ENCODE measurements at places on chromosomes 6 and 20.

DNA sequence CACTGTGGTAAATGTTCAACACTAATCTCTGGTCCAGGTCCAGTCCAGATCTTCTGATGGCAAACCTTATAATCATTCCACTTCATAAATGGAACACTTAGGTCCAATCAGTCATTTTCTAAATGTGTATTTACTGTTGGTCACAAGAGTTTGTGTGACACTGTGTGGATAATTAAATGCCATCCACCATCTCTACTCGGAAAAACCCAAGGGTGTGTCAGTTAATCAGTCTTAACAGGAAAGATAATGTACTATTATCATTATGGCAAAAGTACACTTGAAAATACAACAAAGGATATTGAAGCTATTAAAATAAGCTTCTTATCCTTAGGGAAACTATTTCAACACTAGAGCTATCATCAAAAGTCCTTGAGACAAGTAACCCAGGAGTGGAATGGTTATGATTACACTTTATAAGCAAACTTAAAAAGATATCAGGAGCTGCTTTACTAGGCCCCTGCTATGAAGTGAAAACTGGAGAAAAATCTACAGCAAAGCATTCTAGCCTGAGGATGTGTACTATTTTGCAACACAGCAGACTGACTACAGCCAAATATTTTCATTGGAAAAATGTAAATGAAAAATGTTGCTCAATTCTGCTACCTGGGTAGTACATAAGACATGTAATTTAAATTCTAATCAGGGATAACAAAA is 227.9 kb downstream of the LAMA2 start:
- H3K4me3 ChIP-seq = no peak overlapping the region
- DNase-seq = peak; percentile 67
- peaks cover 4% of the 10 kb centered on the region for H3K4me1 ChIP-seq
- H3K27ac ChIP-seq = no peak overlapping the region
- H3K27me3 ChIP-seq = no peaks in the 10 kb centered on the region

DNA sequence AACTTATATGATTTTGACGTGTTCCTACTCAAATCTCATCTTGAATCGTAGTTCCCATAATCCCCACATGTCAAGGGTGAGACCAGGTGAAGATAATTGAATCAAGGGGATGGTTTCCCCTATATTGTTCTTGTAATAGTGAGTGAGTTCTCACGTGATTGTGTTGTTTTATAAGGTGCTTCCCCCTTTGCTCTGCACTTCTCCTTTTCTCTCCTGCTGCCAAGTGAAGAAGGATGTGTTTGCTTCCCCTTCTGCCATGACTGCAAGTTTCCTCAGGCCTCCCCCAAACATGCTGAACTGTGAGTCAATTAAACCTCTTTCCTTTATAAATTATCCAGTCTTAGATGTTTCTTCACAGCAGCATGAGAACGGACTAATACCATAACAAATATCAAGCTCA is 83.2 kb downstream of the MANEA start:
- H3K27me3 ChIP-seq = no peaks in the 10 kb centered on the region
- no peaks in the 10 kb centered on the region for H3K36me3 ChIP-seq
- H3K27ac ChIP-seq = no peak overlapping the region
- H3K4me1 ChIP-seq = no peaks in the 10 kb centered on the region
- no peak overlapping the region for H3K4me3 ChIP-seq
- DNase-seq = no peak

DNA sequence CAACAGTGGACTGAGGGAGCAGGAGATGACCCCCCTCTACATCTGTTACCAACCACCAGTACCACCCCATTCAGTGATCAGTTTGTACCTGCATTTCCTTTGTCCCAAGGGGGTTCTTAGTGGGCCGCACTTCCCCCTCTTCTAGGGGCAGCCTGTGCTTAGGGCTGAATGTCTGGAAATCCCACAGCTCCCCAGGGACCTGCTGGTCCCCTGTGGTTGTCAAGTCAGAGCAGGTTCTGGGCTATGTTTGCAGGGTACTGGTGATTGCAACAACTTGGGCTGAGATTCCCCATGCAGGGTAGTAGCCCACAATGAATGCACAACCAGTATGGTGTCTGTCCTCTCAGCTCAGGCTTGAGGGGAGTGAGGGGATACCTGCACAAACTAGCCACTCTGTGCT is 39.7 kb upstream of the COL10A1 start:
- H3K27ac ChIP-seq = no peak overlapping the region
- peaks cover 7% of the 10 kb centered on the region for H3K36me3 ChIP-seq
- no peak for DNase-seq
- no peak overlapping the region for H3K4me3 ChIP-seq
- no peaks in the 10 kb centered on the region for H3K27me3 ChIP-seq
- no peaks in the 10 kb centered on the region for H3K4me1 ChIP-seq

DNA sequence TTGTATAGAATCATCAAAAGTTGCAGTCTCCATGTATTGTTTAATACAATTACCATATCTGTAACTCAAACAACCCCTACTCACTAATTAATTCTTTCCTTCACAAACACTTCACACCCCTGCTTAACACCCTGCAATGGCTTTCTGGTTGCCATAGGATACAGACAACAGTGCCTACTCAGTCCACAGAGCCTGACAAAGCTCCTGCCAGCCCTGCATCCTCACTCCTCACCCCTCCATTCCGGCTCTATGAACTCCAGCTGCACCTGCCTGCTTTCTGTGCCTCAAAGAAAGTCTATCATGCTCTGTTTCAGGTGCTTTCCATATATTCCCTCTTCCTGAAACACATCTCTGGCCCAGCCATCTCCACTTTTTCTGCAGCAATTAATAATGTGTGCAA is 253.4 kb downstream of the HACE1 start:
- no peak for DNase-seq
- no peaks in the 10 kb centered on the region for H3K36me3 ChIP-seq
- no peaks in the 10 kb centered on the region for H3K4me1 ChIP-seq
- no peaks in the 10 kb centered on the region for H3K27me3 ChIP-seq
- H3K27ac ChIP-seq = no peak overlapping the region

- H3K4me1 ChIP-seq = peaks cover 2% of the 10 kb centered on the region
- no peaks in the 10 kb centered on the region for H3K27me3 ChIP-seq
- no peak overlapping the region for H3K4me3 ChIP-seq
- H3K27ac ChIP-seq = no peak overlapping the region
These were observed 229.6 kb upstream of the ZNF217 start for GRCh38 chr20:53823121-53823764.

Measured in large intestine (tissue), 12 donors.